Stimulated activated CD4-positive, alpha-beta T cell treated with anti-CD3 and anti-CD28 coated beads, TNF-alpha, amount 100 ng/mL, for 24 hours (primary cell): ENCODE measurements at places on chromosomes 6 and 20.

- no peak for DNase-seq
These were observed 112.9 kb upstream of the RPS6KA2 start for GRCh38 chr6:166739976-166740318.

DNA sequence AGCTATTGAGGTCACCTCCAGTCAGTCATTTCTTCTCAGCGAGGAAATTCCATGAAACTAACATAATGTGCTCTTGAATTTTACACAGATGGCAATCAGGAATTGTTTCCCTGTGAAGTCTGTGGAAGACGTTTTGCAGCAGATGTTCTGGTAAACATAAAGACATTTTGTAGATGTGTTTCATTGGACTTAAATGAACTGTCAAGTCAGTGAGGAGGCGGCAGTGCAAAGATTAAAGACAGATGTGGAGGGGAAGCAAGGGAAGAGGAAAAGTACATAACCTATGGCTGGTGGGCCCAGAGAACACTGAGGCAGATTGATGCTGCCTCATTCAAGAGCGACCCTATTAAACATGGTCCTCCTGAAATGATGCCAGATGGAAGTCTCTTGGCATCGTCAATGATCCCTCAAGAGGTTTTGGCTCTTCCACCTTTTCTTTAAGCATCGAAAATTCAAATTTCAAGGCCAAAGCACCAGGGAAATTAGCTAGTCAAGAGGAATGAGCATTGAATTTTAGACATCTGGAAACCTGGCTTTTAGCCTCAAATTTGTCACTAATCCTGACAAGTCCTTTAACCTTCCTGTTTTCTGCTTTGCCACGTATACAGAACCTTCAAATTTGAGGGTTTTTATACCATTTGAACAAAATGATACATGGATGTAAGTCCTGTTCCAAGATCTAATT lies 20.1 kb downstream of the ZC2HC1B start:
- no peak for DNase-seq

- DNase-seq, result no peak
These were observed 89.9 kb downstream of the ARID1B start for GRCh38 chr6:156867121-156867520.

DNA sequence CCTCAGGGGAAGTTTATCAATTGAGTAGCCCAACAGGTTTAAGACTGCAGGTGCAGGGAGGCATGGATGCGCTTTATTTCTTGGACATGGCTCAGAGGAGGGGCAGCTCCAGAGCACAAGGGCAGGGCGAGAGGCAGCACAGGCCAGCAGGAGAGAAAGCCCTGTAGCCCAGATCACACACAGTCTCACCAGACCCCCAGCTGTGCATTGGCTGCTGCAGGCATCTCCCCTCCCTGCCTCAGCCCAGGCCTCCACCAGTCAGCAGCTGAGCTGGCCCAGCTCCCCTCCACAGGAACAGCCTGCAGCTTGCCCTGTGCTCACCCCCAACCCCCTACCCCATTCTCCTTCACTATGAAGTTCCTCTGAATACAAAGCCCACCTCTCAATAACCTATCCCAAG lies 24.7 kb downstream of the MRPL14 start:
- no peak for DNase-seq

DNA sequence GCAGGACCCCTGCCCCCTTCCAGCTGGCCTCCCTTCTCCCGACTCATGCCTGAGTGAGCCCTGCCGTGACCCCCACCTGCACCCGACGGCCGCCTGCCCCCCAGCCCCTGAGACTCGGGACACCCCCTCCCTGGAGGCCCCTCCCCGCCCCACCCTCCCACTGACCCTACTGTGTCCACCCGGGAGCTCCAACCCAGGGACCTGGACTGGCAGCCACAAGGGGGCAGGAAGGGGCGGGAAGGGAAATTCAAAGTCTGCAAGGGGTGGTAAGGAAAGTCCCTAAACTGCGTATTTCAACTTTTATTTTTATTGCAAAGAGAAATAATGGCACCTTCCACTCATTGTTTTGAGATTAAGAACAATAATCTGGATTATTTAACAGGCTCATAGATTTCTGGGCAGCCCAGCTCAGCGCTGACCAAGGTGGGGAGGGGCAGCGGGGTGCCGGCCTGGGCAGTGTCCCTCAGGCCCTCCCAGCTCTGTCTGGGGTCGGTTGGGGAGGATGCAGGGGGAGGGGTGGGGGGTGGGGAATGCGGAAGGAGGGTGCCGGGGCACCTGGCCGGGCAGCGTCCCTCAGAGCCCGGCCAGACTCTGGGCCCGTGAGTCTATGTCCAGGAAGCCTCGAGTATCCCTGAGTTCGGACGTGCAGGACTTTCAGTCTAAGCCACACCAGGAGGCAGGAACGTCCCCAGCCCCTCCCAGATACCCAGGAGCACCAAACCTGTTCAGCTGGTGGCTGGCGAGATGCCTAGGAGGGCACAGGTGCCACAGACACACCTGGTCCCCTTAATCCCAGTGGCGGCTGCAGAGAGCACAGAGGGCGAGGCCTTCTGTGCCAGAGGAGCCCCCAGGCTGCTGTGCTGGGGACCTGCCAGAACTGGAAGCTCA lies 1.3 kb upstream of the PTK6 start:
- no peak for DNase-seq

- no peak for DNase-seq
These were observed 89.9 kb downstream of the CD83 start for GRCh38 chr6:14207448-14207847.

- no peak for DNase-seq
These were observed 274.7 kb upstream of the ID4 start for GRCh38 chr6:19562468-19562867.

- no peak for DNase-seq
These were observed 209.3 kb upstream of the CST7 start for GRCh38 chr20:24739746-24740145.

DNA sequence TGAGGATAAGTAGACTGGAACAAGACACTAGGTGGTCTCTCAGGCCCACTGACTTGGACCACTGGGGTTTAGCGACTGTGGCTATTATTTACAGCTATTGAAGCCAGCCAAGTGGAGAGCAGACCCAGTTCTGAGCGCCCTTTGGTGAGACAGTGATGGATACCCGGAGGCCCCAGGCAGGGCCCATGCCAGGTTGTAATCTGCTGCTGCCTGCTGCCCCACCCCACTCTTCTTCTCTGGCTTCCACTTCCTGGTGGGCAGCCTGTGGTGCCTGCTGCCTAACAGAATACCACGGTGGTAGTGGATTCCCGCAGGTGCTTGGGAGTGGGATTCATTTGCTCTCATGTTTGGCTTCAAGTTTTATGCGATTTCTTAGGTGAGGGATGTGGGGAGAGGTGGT lies 570 bp downstream of the RAB44 start:
- no peak for DNase-seq

- DNase-seq, result no peak
These were observed 12.5 kb downstream of the PLCB1 start for GRCh38 chr20:8144282-8145245.

DNA sequence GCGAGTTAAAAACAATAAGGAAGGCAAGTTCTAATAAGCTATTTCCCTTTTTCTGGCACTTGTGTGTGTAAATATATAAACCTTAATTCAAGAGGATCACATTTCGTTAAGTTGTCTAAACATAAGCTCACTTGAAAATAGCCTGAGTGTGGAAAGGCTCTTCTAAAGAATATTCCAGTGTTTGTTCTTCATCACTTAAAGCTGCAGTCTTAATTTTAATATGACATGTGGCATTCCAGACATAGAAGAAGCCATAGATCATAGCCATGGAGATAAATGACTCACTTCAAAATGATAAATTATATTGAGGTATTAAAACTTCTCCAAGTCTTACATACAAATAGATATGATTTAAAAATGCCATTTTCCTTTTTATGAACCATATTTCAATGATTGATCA lies 42.1 kb downstream of the IYD start:
- DNase-seq, result no peak

- no peak for DNase-seq
These were observed 35.7 kb downstream of the HBS1L start for GRCh38 chr6:135018941-135019340.

- no peak for DNase-seq
These were observed 9.4 kb downstream of the ARFGEF2 start for GRCh38 chr20:48930878-48931277.

DNA sequence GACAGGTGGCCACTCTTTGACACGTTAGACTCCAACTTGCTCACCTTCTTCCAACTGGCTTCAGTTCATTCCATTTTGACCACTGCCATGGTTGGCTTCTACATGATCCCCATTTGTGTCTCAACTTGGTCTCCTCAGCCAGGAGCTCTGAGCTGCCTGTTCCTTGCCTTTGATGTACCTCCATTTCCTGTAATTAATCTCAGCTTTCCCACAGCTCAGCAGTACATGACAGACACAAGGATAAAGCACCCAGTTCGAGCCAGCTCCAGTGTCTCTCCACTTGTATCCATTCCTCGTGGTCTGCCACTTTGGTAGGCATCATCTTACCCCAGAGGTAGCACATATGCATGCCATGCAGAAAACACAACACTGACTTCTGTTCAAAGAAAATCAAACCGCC lies 161.0 kb downstream of the TSHZ2 start:
- no peak for DNase-seq

GRCh38 chr20:1809131-1809572 lies 86.1 kb upstream of the SIRPA start:
- DNase-seq, result no peak

DNA sequence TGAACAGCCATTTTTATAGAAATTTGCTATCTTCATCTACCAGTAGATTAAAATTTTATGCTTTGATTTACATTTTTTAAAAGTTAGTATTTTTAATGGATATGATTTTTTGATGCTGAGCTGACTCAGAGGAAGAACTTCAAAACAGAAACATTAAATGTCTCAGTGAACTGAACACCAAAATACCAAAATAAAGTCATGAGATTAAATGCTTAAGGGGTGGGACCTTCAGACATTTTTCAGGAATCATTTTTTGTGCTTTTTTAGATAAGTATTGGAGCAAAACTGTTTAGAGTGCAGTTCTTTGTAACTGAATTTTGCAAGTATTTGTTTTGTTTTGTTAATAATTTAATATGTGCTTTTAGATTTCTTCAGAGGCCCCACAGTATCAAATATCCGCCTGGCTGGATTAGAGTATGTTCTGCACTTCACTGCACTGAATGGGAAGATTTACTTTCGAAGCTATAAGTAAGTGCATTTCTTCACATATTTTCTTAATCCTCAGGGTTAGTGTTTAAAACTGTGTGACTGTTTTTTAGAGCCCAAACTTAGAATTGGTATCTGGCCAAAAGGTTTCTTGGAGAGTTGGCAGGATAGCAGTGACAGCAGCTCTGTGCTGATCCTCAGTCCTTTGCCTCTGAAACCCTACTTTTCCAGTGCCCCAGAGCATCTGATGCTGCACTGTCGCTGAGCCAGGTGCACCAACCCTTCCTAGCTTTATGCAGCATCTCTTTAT lies 33.7 kb downstream of the RPF2 start:
- DNase-seq, result no peak

DNA sequence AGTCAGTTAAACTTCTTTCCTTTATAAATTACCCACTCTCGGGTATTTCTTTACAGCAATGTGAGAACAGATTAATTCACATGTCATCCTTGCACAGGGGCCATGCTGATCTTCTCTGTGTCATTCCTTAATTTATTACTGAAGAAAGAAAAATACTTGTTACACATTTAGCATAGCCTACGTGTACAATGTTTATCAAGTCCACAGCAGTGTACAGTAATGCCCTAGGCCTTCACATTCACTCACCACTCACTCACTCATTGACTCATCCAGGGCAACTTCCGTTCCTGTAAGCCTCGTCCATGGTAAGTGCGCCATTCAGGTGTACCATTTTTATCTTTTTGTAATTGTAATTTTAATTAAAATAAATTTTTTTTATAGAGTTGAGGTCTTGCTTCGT lies 73.6 kb downstream of the RSPH3 start:
- no peak for DNase-seq

DNA sequence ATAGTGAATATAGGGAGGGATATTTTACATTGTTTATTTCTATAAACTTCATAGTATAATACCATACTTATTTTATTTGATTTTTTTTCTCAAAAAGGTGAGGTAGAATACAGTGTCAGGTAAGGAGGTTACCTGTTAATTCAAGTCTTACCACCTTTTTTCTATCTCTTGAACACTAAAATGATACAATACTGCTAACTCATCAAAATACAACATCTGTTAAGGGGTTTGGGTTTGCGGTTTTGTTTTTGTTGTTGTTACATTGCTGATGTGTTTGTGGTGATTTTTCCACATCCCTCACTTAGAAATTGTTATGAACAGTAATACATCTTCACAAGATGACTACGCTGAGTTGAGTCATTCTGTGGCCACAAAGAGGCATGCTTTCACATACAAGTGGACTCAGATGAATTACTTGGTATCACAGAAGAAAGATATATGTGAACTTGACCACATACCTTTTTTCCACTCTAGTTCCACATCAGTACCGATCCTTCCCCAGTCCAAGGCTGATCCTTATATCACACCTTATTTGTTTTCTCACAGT lies 139.4 kb upstream of the ID4 start:
- no peak for DNase-seq

GRCh38 chr20:60754856-60755255 lies 497.2 kb upstream of the CDH4 start:
- DNase-seq, result no peak

GRCh38 chr20:22429175-22430153 lies 154.9 kb downstream of the FOXA2 start:
- DNase-seq, result no peak

DNA sequence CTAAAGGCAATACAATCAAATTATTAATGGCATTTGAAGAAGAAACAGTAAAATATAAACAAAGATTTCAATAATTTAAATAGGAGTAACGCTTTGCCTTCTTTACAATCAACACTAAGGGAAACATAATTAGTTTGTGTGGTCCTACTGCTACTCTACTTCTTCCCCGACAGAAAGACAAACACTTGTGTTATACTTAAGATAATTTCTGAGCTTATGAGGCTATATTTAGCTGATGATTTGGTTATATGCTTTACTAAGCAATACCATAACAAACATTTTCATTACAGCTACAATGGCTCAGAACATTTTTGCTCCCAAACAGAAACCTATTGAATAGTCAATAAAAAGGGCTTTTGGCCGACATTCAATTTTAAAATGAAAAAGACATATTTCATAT lies 1217.2 kb upstream of the GJE1 start:
- DNase-seq, result no peak

DNA sequence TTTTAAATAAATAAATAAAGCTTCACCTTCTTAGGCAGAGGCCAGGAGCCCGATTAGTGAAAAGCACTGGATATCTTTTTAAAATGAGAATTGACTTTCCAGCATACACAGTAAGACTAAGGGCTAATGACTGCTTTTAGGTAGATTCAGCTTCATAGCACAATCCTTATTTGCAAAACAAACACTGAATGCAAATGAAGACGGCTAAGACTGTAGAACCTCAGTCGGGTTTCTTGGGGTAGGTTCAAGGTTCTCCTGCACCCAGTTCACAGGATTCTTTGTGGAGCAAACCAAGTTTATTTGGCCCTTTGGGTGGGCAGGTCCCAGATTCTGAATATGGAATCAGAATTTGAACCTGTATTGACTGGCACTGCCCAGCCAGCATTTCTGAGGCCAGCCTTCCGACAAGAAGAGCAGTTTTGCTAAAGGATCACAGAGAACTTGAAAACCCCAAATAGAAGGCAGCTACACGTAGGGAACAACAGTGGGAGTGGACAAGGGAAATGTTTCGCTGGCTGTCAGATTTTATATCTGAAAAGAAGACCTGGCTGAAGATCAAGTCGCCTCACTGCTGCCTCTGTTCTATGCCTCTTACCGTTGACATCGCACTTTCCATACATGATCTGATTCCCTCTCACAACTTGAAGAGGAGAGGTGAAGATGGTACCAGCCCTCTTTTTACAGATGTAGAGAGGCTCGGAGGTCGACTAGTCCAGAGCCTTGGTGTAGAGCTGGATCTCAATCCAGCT lies 8.2 kb downstream of the TRERF1 start:
- no peak for DNase-seq
